Frontal cortex (tissue), 4 donors: ENCODE measurements at places on chromosomes 7 and 10.

DNA sequence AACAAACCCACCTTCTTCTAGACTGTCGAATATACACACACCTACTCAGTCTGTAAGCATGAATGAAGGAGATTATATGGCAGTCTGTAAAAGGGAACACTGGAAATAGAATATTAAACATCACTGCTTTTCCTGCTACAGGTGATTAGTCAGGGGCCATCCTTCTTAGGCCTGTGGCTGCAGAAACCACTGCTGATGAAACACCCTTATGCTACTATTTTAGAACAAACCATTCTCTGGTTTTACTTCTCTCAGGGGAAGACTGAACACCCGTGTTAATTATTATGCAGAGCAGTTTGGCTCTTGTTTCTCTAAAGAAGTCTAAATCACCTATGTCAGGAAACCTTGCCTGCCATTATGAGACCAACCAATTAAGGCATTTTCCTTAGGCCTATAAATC, 351.1 kb upstream of the KLF6 start:
- DNase-seq: no peak

- DNase-seq: no peak
These were observed 1.4 kb downstream of the PPP1R17 start for GRCh38 chr7:31688372-31688771.

DNA sequence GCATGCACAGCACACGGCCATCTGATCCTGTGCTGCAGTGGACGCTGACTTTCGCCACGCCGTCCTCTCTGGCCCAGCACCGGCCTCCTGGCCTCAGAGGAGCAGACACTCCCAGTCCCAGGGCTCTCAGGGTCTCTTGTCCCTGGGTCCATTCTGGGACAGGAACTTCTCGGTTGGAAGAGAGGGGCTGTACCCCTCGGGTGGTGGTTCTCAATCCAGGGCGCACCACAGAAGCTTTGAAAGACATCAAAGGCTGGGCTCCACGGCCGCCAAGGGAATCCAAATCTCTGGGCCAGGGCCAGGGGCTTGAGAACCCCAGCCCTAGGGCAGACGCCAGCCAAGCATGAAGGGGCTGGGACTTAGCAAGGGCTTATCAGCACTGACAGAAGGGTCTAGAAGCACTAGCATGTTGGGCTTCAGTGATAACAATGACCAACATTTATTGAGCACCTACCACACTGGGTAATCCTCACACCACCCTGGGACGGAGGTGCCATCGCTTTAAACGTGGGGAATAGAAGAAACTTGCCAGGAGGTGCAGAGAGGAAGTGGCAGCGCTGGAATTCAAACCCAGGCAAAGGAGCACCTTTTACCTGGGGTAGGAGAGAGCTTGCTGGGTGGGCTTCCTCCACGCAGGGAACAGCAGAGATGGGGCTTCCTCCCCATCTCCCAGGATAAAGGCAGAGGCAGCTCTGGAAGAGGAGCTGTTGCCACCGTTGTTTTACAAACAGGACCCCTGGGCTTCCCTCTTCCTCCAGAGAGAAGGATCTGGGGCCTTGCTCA, 1.8 kb upstream of the PYROXD2 start:
- no peak for DNase-seq

GRCh38 chr7:157928171-157928794, 591.5 kb downstream of the DNAJB6 start:
- no peak for DNase-seq

GRCh38 chr10:25522946-25523608, 348.3 kb downstream of the GPR158 start:
- no peak for DNase-seq

- DNase-seq: no peak
These were observed 28.3 kb upstream of the OLAH start for GRCh38 chr10:15015451-15015850.

- DNase-seq: no peak
These were observed 78.6 kb downstream of the NRF1 start for GRCh38 chr7:129689995-129690581.

DNA sequence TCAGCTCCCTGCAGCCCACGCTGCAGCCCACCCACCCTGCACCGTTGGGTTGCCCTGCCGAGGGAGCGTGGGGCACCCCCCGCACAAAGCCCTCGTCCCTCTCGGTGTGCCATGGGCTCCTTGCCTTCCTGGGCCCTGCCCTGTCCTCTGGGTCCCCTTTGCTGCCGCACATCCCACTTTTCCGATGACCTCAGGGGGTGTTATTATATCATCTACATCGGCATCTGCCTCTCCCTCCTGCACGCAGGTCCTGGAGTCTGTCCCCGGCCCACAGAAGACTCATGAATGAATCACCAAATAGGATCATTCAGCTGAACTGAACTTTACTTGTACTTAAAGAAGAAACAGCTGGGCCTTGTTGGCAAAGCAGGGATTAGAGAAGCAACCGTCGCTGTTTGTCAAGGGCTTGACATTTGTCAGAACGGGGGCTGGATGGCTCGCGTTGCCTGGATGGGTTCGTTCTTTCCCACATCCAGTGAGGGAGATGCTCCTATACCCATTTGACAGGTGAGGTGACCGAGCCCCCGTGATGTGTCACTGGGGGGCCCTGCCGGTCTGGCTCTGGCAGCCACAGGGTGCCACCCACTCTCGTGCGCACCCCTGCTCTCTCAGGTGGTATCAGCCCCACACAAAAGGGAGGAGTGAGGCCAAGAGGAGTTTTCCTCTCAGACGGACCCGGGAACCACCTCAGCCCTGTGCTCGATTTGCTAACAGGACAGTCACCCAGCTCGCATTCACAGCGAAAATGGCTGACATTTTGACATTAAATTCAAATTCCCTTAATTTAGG, 58.6 kb upstream of the EBF3 start:
- DNase-seq: no peak

- DNase-seq: no peak
These were observed 546.9 kb downstream of the KCNMA1 start for GRCh38 chr10:77090381-77091356.

- no peak for DNase-seq
These were observed 169.3 kb upstream of the PRSS1 start for GRCh38 chr7:142579946-142580345.
